ENCODE measurements at places on chromosomes 16 and 17.

- no peak for DNase-seq
These were observed at the start of gene DLX4 for GRCh38 chr17:49969134-49969759. TSS of gene DLX4 (plus strand) at chr17:49969190. CDS start at chr17:49969469, 279 bp downstream.

DNA sequence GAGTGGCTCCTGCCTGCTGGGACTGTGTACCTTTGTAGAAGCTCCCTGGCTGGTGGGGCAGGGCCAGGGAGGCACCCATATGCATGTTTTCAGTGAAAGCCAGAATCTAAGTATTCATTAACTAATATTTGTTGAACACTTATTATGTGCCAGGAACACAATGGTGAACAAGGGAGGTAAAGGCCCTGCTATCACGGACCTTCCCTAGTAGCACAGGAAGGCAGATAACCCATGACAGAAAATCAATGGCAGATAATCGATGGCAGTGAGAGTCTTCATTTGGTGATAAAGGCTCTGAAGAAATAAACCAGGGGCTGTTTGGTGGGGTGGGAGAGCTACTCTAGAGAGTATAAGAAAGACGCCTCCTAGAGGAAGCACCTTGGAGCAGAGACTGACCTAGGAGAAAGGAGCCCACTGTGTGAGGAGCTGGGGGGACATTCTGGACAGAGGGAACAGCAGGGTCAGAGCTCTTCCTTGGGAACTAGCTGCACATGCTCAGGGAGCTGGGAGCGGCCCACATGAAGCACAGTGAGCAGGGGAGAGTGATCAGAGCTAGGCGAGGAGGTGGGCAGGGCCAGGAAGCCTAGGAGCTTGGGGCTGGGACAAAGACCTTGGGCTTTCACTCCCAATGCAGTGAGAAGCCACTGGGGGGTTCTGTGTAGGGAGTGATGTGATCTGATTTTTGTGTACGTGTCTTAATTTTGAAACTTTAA, 78.5 kb downstream of the SPECC1 start:
- DNase-seq: no peak

- no peak for DNase-seq
These were observed 79.0 kb upstream of the CDC42EP4 start for GRCh38 chr17:73390851-73391250.

- DNase-seq: no peak
These were observed 139.6 kb downstream of the HS3ST3A1 start for GRCh38 chr17:13462146-13462545.

- no peak for DNase-seq
These were observed 529.5 kb upstream of the CDH8 start for GRCh38 chr16:62565706-62566105.

DNA sequence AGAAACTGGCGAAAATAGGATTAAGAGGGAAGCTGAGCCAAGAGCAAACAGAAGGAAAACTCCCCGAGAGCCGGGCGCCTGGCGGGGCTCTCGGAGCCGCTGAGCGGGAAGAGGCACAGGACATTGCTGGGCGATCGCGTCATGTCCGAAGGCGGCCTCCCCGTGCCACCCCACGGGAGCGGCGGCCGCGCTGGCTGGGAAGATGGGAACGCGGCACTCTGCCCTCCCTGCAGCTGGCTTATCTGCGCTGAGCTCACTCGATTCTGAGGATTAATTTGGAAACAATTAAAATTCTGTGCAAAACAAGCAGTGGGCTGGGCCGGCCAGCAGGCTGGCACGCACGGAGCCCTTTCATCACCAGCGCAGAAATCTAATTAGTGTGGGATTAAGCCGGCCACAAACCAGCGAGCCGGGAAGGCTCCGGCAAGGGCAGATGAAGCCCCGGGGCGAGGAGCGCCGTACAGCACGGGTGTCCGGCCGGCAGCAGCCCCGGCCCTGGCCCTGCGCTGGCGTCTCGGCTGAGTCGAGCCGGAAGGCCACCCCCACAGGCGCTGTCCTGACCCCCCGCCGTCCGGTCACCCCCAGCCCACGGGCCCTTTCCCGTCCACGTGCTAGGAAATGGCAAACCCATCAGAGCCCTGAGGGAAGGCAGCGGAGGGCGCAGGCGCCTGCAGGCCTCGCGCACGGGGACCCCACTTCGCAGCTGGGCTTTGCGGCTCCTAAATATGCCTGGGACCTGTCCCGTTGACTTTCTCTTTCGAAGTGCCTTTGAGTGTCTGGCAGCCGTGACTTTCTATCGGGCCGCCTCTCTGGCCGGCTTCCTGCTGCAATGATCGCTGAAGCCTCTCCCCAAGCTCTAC, 37.9 kb downstream of the SOX8 start:
- DNase-seq: no peak

DNA sequence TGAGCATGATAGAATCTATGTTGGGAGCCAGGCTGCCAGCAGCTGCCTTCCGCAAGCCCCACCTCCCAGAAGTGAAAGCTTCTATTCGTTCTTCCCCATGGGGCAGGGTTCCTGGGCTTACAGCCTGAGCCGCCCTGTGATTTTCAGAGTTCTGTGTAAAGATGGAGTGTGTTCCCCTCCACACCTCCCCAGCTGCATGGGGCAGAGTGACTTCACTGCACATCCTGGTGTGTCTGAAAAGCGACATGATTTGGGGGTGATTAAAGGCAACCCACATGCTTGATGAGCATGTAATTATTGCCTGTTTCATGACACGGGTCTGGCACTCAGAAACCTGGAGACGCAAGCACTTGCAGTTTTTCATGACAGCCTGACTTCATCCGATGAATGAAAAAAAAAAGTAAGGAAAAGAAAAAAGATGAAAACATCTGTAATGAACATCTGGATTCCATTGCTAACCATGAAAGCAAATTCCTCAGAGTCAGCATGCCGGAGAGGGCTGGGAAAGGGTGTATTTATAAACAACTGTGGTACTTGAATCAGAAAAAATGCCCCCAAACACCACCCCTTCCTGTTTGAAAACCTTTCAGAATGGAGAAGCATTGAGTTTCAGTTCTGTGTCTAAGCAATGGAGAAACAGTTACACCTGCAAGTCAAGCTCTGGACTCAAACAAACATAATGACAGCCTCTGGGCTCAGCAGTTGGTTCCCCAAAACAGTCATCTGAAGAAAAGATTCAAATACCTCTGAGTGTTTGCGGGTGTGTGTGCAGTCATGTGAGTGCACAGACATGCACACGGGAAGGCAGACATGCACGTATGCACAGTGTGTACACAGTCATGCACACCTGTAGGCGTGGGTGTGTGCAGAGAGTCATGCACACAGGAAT, 266.0 kb downstream of the ENGASE start:
- DNase-seq: no peak

DNA sequence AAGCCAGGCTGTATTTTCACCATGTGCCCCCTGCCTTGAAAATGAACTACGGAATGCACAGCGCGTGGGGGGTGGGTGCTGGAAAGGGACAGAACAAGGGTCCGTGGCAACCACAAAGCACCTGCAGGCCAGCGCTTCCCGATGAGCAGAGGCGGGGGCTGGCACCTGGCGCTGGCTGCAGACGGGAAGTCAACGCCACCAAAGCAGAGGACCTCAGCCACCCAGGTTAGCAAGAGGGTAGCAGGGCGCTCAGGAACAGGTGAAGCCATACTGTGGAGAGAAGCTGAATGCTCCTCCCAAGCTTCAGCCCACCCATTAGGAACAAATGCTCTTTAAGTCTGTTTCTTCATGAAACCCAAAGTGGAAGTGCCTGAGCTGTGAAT, 64.7 kb downstream of the KLHDC4 start:
- DNase-seq: no peak

DNA sequence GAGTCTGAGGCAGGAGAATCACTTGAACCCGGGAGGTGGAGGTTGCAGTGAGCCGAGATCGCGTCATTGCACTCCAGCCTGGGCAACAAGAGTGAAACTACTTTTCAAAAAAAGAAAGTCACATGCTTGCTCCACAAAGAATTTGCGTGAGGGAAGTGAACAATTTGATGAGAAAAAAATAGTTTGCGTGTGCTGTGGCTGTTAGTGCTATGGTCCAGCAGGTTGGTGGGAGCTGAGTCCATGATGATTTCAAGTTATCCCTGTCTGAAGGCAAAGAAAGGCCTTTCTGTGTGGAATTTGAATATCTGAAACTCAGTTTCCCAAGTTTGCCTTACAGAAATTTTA, 21.0 kb downstream of the PRCD start:
- DNase-seq: no peak

DNA sequence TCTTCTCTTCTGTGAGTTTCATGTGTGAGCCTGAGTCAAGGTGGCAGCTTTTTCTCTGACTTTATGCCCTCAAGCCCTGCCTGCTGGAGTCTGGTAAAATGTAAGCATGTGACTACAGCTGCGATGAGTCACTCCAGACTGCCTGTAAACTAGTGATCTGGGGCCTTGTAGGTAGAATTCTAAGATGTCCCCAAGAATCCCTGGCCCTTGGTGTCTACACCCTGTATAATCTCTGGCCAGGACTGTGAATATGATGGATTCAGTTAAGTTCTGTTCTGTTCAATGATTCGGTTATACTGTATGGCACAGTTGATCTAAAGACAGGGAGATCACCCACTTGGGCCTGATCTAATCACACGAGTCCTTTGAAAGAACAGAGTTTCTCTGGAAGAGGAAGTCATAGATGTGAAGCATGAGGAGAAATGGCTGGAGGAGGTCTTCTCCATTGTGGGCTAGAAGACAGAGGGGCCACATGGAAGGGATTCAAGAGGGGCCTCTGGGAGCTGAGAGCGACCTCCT, 29.8 kb downstream of the PRSS54 start:
- no peak for DNase-seq

DNA sequence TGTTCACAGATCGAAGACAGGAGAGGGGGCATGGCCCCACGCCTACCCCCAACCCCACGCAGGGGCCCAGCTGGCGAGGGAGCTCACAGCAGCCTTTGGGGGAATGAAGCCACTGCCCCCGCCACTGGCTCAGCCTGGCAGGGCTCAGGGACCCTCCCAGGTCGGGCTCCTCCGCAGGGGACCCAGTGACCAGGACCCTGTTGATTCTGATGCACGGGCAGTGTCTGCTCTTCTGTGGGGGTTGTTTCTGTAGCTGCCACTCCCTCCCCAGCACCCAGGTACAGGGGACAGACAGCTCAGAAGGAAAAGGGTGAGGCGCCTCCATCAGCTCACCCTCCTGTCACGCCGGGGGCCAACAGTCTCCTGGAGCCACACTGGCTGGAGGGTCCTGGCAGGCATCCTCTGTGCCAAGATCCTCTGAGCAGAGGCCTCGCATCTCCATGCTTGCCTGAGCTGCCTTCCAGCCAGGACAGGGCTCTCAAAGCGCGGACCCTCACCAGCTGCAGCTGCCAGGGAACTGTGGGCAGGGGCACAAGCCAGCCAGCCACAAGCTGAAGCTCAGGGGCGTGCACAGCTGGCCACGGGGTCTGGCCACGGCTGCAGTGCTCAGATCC, 49.1 kb downstream of the ZNF778 start:
- DNase-seq: no peak

Data from NCI-H446 (cell line).